ENCODE measurements at places on chromosomes 3 and 15.

DNA sequence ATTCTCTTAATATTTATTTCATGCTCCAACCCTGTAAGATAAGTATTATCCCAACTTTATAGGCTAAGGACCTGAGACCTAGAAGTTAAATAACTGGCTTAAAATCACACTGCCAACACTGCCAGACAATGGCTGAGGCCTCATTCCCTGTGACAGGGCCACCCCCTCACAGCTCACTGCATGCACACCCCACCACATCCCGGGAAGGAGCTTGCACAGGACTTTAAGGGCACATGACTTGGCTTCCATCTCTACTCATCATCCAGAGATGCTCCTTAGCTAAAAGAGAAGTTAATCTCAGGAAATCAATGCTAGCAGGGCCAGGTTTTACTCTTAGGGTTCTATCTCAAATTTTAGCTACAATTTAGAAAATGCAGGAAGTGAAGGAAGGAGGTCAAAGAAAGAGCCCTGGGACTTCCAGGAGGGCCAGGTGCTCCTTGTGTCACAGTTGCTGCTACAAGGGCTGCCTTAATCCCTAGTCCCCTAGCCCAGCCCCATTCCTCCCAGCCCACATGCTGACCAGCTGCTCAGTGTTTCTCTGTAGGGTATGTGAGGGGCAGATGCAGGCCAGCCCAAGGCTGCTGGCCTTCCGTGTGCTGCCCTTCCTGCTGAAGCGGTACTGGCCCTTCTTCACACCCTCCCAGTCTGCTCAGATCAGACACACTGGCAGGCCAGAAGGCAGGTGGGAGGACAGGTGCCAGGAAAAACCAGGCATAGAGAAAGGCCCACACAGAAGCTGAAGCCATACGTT is 53.5 kb downstream of the WWTR1 start:
- DNase-seq = no peak

DNA sequence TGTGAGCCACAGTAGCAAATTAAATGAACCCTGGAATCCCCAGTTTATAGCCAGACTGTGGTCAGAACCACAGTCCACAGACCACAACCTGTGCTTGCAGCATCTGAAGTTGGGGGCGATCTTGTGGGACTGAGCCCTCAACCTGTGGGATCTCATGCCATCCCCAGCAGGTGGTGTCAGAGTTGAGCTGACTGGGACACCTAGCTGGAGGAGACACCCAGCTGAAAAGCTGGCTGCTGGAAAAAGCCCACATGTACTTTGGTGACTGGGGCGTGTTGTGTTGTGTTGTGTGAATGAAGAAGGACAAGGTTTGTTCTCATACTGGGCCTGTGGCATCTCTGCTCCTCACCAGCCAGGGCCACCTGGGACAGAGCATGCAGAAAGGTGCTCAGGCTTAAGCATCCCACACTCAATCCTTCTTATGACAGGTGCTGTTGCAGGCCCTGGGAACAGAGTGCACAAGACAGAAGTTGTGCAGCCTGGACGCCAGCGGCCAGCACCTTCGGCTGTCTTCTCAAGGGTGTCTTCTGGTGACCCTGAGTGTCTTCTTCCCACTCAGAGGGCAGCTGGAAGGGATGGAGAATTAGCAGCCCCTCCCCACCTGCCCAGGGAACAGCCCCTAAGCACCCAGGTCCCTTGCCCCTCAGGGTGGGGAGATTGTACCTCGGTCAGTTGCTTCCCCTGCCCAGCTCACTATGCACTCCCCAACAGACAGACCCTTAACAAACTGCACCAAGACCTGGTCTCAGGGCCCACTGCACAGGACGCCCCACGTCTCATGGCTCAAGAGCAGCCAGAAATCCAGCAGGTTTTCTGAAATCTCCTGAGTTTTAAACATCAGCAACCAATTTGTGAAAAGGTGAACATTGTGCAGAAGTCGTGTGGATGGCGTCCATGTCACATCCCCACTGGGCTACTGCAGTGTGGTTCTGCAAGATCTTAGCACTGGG is 2.2 kb upstream of the UROC1 start:
- DNase-seq = no peak

DNA sequence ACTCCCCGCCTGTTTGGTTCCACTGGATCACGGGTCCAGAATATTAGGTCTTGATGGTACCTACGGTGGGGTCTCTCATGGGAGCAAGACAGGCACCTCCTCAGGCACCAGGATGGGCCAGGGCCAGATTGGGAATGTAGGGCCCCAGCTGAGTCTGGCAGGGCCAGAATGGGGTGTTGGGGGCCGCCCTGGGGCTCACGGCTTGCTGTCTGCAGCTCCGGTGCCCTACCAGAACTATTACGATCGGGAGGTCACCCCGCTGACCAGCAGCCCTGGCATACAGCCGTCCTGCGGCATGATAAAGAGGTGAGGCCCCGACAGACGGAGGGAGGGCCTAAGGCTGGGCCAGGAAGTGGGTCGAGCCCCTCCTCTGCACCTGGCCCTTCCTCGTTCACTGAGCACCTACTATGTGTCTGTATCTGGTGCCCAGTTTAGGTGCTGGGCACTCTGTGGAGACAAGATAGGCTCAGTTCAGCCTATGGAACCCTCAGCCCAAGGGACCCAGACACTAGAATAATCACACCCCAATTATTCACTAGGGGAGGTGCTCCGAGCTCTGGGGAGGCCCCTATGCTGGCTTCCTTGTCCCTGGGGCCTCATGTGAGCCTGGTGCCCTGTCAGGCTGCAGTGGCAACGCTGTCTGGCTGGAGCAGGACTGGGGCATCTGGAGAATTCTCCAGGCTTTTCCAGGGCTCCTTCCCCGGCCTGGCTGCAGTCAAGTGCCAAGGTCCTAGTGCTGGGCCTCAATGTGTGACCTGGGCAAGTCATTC is 37.9 kb downstream of the PSTPIP1 start:
- DNase-seq = no peak

- no peak for DNase-seq
These were observed 22.1 kb downstream of the HDAC11 start for GRCh38 chr3:13501958-13502790.

- DNase-seq = no peak
These were observed 18.4 kb upstream of the CCR2 start for GRCh38 chr3:46335541-46335940.

DNA sequence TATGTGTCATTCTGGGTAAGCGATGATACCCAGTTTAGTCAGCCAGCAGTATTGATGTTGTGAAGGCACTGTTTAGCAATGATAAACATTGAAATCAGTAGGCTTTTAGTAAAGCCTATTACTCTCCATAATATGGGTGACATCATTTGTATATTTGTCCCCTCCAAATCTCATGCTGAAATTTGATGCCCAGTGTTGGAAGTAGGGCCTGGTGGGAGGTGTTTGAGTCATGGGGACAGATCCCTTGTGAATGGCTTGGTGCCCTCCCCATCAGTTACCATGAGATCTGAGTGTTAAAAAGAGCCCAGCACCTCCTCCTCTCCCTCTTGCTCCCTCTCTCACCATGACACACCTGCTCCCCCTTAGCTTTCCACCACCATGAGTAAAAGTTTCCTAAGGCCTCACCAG is 31.4 kb upstream of the FAN1 start:
- DNase-seq = no peak

GRCh38 chr3:2599471-2599870 is 500.8 kb downstream of the CNTN4 start:
- DNase-seq = no peak

GRCh38 chr3:120928991-120929390 is 21.0 kb downstream of the STXBP5L start:
- no peak for DNase-seq

- DNase-seq = no peak
These were observed 165.2 kb downstream of the OSBPL10 start for GRCh38 chr3:31815631-31816440.

Data from stimulated activated CD8-positive, alpha-beta memory T cell treated with anti-CD3 and anti-CD28 coated beads, Interleukin-2, amount 100 ng/mL, for 1 hour (primary cell).